ENCODE measurements at places on chromosomes 1 and 21. TPM values are rescaled to one million over a fixed set of nuclear protein-coding genes. Genes with fewer than 3 reads are reported as not detected.

Gene PFDN2
- total RNA-seq: 53.2 TPM

Gene ADAM30
- total RNA-seq: not detected

Gene SPRR3
- total RNA-seq: not detected

GRCh38 chr1:56073614-56074006, 505.8 kb downstream of the PLPP3 start:
- DNase-seq: no peak

Gene ETV3L
- total RNA-seq: not detected

DNA sequence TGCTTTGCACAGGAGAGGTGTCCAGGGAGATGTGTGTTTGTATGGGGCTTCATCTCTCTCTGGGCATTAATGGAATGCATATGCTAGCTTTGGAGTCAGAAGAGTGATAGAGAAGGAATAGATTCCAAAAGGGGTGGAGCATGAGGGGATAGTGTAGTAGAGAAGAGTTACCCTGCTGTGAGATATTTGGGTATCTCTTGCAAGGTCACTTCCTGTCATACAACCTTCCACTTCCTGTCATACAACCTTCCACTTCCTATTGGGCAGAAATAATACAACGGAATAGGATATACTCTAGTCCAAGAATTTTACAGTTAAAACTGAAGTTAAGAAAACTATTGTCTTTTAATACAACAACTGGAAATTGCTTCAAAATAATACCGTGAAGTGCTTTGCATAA, 351.8 kb upstream of the FMN2 start:
- no peak for DNase-seq

DNA sequence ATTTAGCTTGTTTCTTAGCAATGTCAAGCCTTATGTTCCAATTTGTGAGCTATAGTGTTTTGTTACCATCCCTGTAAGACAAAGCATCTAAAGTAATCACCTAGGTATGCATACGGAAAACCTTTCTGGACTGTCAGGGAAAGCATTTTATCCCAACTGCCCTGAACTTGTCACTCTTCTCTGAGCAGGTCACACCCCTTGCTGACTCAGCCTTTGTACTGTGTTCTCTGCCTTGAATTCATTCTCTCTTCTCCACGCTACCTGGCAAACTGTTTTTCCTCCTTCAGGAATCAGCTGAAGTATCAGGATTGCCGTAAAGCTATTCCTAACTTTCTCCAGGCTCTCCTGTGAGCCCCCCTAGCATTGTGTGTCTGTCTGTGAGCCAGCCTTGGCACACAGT, 54.2 kb downstream of the PBX1 start:
- DNase-seq: no peak

GRCh38 chr1:1004780-1005697, 5.1 kb upstream of the HES4 start:
- no peak for DNase-seq

- DNase-seq: no peak
Observed at GRCh38 chr21:10273196-10273595, 248.2 kb upstream of the TPTE start.

Gene CCDC185
- not detected for total RNA-seq
